ENCODE measurements at places on chromosomes 11 and 22.

DNA sequence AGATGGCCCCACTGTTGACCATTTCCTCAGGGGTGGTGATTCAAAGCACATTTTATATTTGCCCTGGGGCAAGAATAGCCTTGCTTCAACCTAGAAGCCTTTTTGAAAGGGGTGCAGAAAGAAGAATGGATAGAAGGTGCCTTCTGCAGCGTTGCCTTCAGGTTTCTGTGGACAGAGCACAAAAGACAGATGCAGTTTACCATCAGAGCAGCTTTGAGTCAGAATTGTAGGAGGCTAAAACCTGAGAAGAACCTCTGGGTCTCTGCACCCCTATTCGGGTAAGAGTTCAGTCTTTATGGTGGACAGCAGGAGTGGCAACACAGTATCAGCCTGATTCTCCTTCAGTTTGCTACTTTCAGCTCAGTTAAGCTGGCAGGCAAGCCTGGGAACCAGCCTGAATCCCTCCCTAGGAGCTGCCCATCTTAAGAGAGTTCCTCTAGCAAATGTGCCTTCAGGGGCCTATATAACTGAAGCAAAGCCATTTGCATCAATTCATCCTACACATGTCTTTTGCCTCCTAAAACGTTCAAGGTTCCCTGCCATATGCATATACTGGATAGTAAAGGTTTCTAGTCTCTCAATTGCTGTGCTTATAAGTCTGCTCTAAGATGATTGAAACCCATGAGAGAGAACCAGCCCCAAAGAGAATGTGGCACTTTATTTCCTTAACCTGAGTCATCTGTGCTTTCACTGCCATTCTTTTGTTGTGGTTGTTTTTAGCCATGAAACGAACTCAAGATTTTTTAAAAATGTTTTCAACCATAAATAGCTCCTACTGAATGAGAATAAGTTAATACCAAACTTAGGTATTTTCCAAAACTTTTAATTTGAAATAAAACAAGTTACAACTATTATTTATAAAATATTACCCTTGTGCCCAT, 123.0 kb downstream of the TRIM44 start:
- no peak for DNase-seq

- no peak for DNase-seq
These were observed 2.9 kb upstream of the ARFGAP2 start for GRCh38 chr11:47179655-47179991.

DNA sequence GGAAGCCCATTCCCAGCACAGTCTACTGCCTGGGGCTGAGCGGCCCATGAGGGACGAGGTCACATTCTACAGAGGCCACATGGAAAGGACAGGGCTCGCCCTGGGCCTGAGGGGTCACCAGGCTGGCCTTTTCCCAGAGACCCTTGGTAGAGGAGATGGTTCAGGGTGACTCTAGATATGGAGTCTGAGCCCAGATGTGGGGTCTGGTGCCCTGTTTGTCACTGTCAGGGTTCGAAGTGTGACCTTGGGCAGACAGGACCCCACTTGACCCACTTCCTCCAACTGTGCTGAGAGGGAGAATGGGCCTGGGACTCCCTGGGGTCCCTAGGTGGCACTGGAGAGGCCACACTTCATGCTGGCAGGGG, 81.0 kb downstream of the MYEOV start:
- DNase-seq = no peak

DNA sequence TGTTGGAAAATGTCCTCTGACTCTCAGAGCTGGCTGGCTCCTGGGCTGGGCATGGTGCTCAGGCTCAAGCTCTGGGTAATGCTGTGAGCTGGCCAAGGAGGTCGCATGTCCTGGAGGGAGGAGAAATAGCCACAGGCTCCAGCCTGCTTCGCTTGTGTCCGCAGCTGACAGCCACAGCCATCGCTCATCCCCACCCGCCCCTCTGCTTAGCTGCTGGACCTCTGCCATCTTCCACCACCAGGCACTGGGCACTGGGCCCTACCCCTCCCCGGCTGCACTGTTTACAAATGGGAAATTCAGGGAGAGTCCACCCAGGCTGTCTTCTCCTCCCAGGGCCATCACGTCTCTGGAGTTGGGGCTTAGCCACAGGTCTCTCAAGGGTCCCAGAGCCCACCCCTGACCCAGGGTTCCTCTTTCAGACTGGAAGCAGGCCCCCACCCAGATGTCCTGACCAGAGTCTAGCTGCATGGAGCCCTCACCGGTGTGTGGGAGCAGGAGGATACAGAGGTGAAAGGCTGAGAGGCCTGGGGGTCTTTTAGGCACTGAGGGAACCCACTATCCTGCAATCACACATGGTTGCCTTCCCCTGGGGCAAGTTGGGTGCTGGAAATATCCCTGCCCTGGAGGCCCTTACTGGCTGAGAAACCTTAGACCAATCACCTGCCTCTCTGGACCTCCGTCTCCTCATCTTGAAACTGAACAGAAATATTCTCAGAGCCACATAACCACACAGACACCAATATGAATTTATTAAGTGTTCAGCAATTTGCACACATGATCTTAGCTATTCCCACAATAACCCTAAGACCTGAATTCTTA, 62.7 kb downstream of the CD82 start:
- DNase-seq = no peak

- DNase-seq = no peak
These were observed 73.5 kb upstream of the ZC3H12C start for GRCh38 chr11:110019675-110020074.

GRCh38 chr22:44029069-44029468, 5.0 kb downstream of the PARVB start:
- DNase-seq = no peak

GRCh38 chr11:79744941-79745340, 304.1 kb upstream of the TENM4 start:
- no peak for DNase-seq

DNA sequence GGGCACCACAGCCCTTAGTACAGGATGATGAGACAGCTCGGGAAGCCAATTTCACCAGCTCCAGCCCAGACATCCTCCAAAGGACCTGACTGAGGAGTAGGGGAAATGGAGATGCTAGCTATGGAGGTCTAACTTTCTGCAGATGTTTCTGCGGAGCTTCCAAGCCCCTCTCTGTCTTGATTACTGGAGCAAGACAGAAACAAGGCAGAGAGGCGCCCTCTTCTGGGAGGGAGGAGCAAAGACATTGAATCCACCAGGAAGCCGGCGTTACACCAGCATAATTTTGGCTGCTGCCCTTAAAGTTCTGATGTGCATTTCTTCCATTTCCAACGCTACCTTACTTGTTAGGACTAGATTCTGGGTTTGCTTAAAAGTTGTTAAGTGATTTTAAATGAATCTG, 107.3 kb upstream of the HSD17B12 start:
- DNase-seq = no peak

- DNase-seq = no peak
These were observed 4.4 kb downstream of the SPCS2 start for GRCh38 chr11:74953451-74953850.

DNA sequence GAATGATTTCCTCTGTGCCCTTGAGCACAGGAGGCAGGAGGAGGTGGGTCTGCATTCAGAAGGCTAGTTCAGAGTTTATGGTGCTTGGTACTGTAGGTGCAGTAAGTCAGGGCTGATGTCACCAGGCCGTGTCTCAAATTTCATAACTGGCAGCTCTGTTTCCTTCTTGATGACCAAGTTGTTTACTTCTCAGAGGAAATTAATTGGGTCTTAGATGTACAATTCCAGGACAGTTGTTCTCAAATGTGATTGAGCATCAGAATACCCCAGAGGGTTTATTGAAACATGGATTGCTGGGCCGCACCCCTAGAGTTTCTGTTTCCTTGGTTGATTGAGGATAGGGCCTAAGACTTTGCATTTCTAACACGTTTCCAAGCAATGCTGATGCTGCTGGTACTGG, 6.2 kb downstream of the AMOTL1 start:
- DNase-seq = no peak

DNA sequence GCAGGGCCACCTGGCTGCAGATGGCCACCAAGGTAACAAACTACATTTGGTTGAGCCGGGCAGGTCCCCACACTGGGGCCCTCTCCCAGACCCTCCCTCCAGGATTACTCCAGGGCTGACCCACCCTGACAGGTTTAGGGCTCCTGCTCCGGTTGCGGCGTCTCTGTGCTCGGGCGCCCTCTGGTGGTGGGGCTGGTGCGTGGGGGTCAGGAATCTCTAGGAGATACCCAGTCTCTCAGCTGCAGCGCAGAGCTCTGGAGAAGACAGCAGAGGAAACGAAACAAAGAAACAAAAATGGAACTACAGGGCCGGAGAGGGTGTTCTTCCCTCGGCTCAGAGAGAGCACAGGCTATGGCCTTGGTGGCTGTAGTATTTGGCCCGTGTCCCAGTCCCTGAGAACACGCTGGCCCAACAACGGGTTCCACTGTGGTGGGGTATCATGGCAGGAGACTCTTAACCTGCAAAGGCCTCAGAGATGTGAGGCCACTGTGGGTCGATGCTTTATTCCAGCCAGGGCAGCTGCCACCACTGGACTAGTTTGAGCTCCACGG, 2.4 kb downstream of the C11orf96 start:
- DNase-seq = no peak

GRCh38 chr11:32451808-32452207, 16.5 kb upstream of the WT1 start:
- DNase-seq = no peak

- DNase-seq = no peak
These were observed 882 bp downstream of the CYB5R2 start for GRCh38 chr11:7672276-7672959.

GRCh38 chr11:17333799-17334586, 17.6 kb upstream of the NCR3LG1 start:
- no peak for DNase-seq

- DNase-seq = no peak
These were observed 12.0 kb downstream of the OR5B21 start for GRCh38 chr11:58495906-58496305.

DNA sequence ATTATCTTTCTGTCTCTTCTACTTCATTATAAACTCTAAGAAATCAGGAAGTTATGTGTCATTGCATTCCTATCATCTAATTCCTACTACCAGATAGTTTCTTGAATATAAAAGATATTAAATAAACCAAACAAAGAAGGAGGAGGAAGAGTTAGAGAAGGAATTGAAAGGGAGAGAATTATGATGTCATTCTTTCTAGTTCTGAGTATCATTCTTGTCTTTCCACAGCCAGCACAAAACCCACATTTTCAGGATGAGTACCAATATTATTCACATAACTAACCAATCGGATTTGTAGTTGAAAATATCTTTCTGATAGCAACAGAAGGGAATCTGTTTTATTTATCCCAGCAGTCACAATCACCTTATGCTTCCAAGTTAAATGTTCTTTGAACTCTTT, 13.3 kb downstream of the MS4A13 start:
- DNase-seq = no peak

GRCh38 chr11:75293903-75294302, 53.3 kb downstream of the TPBGL start:
- DNase-seq = no peak

GRCh38 chr11:76232026-76232665, 25.8 kb upstream of the WNT11 start:
- DNase-seq = no peak

GRCh38 chr11:63614136-63614671, at the start of gene PLAAT3:
Gene PLAAT3, minus strand, starts transcription at chr11:63614433. Its CDS starts 419 bp downstream, at chr11:63614014.
- DNase-seq = no peak

DNA sequence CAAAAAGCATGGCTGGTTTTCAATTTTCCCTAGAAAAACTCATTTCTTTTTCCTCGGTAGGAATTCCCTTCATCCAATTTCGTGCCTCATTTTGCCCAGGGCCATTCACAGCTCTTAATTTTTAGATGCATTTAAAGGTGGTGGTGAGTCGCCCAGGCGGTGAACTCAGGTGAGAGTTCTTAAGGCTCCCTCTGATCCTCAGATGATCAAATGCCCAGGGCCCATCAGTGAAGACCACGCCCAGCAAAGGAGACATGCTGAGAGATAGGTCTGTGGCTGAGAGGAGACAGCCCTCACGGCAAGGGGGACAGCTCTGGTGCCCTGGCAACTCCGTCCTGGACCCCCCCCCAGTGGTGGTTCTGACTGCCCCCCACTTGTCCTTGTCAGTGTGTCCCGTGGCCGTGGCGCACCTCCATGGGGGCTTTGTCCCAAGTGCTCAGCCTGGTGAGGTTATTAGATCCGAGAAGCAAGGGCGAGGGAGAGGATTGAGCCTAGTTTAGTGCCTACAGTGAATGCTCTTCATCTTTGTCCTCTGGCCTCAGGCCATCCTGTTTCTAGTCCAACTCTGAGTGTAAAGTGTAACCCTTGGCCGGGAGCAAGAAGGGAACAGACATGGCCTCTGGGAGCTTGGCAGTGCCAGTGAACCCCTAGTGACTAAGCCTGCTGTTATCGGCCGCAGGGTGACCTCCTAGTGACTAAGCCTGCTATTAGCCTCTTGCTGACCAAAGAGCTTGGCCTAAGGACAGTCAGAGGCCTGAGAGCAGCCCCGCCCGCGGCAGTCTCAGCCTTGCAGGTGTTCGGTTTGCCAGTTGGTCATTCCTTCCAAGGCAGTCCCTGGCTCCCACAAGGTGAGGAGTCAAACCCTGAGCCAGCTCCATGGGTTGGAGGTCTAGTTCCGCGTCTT, 83.5 kb downstream of the CTTN start:
- no peak for DNase-seq

- no peak for DNase-seq
These were observed 101.0 kb downstream of the ME3 start for GRCh38 chr11:86571273-86571948.

GRCh38 chr11:129352676-129353075, 23.0 kb upstream of the BARX2 start:
- DNase-seq = no peak

Measured in fibroblast of skin of left quadriceps (primary cell).